HEK293T (cell line): ENCODE measurements at places on chromosomes 3 and 15.

- no peak for DNase-seq
Observed at GRCh38 chr15:83163032-83163431, 44.6 kb downstream of the HDGFL3 start.

GRCh38 chr15:51016615-51017014 lies 78.1 kb downstream of the TNFAIP8L3 start:
- no peak for DNase-seq

DNA sequence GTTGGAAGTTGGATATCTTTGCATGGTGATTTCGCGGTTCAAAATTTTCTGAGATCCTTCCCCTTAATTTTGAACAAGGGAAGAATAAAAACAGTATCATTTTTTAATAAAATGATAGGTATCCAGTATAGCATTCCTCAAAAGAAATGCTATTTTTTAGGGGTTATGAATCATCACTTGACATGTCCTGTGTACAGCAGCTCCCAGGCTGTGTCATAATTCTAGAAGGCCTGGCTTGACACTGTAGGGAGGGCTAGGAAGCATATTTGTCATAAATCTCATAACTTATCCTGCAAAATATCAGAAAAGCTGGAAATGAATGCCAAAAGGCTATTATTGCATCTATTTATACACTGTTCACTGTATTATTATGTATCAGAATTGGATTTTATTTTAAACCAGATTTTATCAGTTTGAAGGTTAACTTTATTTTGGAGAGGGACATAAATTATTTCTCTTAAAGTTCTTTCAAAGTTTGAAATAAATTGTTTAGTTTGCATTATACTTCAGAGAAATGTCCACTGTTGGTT lies 539.1 kb upstream of the ROBO2 start:
- no peak for DNase-seq

GRCh38 chr3:42507252-42507651 lies 4.8 kb downstream of the VIPR1 start:
- DNase-seq: peak; percentile 34

DNA sequence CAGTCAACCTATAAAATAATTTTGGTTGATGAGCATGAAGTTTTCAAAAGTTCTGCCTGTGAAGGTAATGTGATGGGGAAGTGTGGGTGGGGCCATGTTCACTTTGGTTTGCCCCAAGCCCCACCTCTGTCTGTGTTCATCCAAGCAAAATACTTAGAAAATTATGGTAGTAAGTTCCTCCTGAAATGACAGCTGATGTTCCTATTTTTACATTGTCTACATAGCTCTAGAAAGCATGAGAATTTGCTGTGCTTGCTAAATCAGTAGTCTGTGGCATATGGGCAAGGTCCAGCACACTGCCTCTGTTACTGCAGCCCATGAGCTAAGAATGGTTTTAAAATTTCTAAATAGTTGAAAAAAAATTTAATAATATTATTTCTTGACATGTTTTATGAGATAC lies 21.9 kb upstream of the CP start:
- DNase-seq: no peak

DNA sequence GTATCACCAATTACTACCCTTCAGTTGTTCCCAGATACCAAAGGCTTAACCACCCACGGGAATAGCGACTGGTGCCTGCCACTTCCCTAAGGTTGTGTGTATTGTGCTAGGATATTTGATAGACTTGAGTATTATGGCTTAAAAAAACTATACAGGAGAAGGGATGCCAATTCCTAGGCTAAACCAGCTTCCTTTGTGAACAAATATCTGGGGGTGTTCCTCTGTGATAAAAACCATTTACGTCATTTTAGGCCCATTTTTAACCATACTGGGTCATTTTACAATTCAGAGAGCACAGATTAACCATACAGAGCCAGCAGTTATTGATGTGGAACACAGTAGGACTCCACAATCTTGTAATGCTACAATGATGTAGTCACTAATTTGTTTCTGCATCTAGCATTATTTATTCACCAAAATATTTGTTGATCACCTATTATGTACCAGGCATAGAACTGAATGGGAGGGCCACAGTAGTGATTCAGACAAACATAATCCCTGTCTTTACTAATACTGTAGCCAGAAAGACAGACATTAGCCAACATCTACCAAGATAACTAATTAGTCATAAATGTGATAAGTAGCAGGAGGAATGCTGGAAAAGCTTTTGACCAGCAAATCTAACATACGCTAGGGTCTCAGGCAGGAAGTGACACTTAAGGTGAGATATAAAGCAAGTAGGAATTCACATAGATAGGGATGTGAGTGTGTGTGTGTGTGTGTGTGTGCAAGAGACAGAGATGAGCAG lies 184.8 kb downstream of the MECOM start:
- DNase-seq: no peak

GRCh38 chr3:186932281-186933181 lies 2.2 kb downstream of the ST6GAL1 start:
- DNase-seq: no peak

DNA sequence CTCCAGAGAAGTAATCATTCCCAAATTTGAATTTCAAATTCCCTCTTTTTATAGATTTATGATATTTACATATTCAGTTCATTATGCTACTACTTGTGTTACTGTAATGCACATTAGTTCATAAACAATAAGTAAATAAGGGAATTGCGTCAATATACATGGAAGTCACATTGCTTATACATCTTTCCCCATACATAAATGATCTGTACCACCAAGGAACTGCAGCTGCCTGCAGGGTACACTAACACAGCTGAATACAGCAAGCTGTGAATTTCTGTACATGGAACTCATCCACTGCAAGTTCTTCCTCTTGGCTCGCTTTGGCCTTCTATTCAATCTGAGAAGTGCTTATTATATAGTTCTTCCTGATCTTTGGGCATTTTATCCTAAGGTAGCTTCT lies 15.5 kb downstream of the CASR start:
- no peak for DNase-seq

DNA sequence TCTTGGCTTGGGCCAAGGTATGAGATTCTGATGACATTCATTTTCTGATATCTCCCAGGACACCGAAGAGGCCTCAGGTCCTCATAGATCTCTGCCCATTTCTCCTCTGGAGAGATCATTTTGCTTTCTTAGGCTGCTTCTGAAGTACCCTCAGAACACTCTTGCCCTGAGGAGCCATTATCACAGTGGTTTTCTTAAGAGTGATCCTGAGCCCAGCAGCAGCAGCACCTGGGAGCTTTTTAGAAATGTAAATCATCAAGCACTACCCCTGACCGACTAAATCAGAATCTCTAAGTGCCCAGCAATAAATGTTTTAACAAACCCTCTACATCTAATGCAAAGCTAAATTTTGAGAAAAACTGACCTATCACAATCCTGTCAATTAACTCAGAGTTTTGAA lies 40.6 kb upstream of the SLC9A9 start:
- DNase-seq: no peak

DNA sequence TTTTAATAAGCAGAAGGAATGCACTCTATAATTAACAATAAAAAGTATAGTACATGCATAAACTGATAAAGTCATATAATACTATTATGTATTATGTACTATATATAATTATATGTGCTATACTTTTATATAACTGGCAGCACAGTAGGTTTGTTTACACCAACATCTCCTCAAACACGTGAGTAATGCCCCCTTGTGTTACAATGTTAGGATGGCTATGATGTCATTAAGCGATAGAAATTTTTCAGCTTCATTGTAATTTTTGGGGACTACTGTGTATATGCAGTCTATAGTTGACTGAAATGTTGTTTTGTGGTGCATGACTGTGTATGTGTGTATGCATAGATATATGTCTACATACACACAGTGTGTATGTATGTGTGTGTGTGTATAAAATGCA lies 100.6 kb downstream of the SLMAP start:
- DNase-seq: no peak

DNA sequence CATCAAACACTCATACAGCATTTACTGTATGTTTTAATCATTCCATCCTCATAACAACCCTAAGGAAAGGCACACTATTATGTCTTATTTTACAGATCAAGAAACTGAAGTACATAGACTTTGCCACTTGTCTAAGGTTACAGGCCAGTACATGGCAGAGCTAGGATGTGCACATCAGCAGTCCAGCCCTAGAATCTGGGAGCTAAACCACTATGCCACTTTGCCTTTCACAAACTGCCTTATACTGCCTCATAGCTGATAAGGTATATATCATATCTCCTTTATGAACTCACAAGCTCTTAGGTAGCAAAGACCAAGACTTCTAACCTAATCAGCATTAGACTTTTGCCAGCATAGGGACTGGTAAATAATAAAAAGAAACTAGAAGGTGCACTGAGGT lies 49.1 kb downstream of the MYO9A start:
- DNase-seq: no peak

- DNase-seq: no peak
Observed at GRCh38 chr15:31502541-31503229, 176.1 kb downstream of the KLF13 start.

GRCh38 chr3:71003511-71003910 lies 580.0 kb downstream of the FOXP1 start:
- no peak for DNase-seq

GRCh38 chr3:46897031-46897430 lies 19.5 kb downstream of the PTH1R start:
- DNase-seq: no peak

GRCh38 chr3:119632216-119632615 lies 28.2 kb downstream of the POPDC2 start:
- DNase-seq: no peak

GRCh38 chr15:38186507-38186906 lies 66.1 kb upstream of the SPRED1 start:
- DNase-seq: no peak

DNA sequence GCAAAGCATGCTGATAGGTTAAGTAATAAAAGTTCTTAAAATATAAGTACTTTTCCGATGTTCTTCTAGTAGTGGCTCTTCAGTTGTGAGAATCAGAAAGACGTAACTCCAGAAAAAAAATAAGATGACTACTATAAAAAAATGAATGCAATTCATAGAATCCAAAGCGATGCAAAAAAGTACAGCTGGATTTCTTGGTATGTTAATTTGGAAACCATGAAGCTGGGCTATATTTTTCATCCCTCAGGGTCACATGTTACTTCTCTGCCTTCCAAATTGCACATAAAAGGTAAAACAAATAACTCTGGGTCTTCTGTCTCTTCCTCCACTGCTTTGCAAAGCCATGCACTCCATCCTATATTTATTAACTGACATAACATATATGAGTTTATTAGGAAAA lies 843.9 kb upstream of the DPPA4 start:
- no peak for DNase-seq

- DNase-seq: peak; percentile 74
Observed at GRCh38 chr15:97909291-97909891, 51.1 kb upstream of the ARRDC4 start.

DNA sequence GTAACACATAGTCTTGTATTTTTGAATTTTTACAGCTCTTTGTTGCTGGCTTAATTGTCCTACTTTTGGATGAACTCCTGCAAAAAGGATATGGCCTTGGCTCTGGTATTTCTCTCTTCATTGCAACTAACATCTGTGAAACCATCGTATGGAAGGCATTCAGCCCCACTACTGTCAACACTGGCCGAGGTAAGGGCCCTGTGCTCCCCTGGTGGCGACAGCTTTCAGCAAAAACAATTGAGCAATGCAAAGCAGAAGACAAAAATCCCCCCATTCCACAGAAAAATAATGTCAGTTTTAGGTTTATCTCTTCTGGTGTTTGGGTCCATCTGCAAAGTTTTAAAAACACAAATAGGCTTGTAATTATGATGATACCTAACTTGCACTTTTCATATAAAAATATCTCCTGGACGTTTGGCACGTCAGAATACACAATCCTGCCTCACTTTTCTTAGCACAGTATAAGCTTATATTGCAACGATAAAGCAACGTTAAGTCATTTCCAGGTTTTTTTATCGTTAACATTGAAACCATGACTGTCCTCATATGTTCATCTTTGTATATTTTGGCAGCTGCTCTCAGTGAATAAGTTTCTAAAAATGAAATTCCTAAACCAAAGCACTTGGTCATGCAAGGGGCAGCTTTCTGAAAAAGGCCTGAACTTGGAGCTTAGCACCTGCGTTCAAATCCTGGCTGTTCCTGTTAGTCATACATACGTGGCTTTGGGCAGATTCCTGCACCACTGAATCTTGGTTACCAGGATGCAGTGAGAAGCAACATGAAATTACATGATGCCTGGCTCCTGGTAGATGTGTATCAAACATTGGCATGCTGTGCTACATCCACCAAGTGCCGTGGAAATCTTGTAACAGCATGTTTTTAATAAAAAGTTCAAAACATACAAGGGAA lies 8.5 kb downstream of the SEC61A1 start:
- no peak for DNase-seq

DNA sequence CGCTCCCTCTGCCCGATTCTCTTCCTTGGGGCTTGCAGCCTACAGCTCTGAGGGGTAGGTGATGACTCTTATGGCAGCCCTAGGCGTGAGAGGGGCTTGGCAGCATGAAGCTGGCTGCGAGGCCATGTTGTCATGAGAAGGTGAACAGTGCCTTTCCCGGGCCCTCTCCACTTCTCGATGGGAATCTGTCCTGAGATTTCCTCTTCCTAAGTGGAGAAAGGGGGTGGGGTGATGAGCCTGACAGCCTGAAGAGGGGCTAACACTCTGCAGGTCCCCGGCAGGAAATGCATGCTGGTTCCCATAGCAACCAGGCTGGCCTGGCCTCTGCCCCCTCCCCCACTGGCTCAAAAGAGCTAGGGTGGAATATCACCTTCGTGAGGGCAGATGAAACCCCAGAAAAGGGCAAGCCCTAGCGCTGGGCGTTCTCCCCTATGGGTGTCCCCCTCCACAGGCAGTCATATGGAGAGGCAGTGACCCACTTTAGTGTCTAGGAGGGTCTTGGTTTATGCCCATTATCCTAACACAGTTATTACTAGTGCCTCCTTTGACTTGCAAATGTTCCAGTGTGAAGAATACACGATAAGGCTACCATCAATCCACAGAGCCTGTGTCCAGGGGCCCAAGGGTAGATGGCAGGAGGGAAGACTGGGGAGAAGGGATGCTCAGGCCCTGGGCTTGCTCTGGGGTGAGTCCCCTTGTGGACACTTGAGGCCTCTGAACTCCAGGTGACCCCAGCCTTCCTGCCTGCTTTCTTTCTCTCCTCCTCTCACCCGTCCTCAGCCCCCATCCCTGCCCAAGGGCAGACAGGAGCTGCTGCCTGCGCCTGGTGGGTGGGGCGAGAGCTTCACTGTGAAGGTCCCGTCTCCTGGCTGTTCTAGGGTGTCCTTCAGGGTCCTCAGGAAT lies 13.2 kb downstream of the EPHB3 start:
- no peak for DNase-seq

DNA sequence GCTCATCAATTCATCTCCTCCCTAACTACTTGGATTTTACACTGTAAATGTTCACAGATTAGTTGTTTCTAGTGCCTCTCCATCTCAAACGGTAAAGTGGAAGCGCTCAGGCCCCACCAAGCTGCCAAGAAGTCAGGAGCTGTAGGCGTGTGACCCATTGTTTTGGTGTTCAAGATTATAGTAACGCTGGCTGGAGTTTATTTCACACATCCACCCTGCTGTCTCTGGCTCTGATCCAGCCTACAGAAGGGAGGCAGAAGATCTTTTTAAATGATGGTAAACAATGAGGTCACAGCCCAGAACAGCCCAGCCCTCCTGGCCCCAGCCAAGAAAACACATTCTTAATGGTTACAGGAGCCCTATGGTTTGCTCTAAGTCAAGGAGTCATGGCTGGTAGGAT lies 25.7 kb upstream of the GALNT15 start:
- peak; percentile 26 for DNase-seq
